ENCODE measurements at places on chromosomes 3 and 15. TPM values are rescaled to one million over a fixed set of nuclear protein-coding genes. Genes with fewer than 3 reads are reported as not detected.

Gene SERINC4
- total RNA-seq = not detected

Gene SEMA3B
- 22.5 TPM for total RNA-seq

Gene MTHFS
- total RNA-seq = 113 TPM

Gene NMNAT3
- 3.2 TPM for total RNA-seq

Gene GRAMD2A
- total RNA-seq = 0.44 TPM

Gene DNAH12
- 0.47 TPM for total RNA-seq

Gene OXNAD1
- 7.9 TPM for total RNA-seq

Gene LTK
- not detected for total RNA-seq

Gene RBP2
- total RNA-seq = not detected

Gene CCDC66
- total RNA-seq = 3.1 TPM

Gene ZMYND10
- 3.2 TPM for total RNA-seq

Gene FBXL2
- total RNA-seq = 3.8 TPM

Gene PTPN9
- total RNA-seq = 19.2 TPM

Gene ACOX2
- total RNA-seq = 18.5 TPM

Gene FOXB1
- not detected for total RNA-seq

Gene SENP8
- 2.5 TPM for total RNA-seq

Gene CLDN11
- 39.0 TPM for total RNA-seq

Gene CP
- 2.7 TPM for total RNA-seq

Gene SLC12A8
- total RNA-seq = 57.6 TPM

Gene GADL1
- total RNA-seq = not detected

Gene IFT122
- 14.7 TPM for total RNA-seq

Gene PARP14
- 135 TPM for total RNA-seq

Gene LARP6
- total RNA-seq = 28.2 TPM

Gene P2RY12
- total RNA-seq = not detected

Gene ASB14
- total RNA-seq = not detected

Gene KBTBD13
- not detected for total RNA-seq

Gene VIPR1
- total RNA-seq = 0.15 TPM

Gene ALDH1L1
- 1.2 TPM for total RNA-seq

Gene GPR15
- 27.8 TPM for total RNA-seq

Gene ADAMTS17
- total RNA-seq = not detected

Gene TNFSF10
- total RNA-seq = 181 TPM

Gene DIPK2A
- total RNA-seq = 23.3 TPM

Gene ACAN
- total RNA-seq = not detected

Gene TMC3
- total RNA-seq = not detected

Gene PYGO1
- total RNA-seq = 5.4 TPM

Gene NEK10
- total RNA-seq = 1.4 TPM

Gene CCR2
- total RNA-seq = 0.12 TPM

Gene ST8SIA2
- 1.5 TPM for total RNA-seq

Gene PARP15
- not detected for total RNA-seq

Gene PEX11A
- 10.7 TPM for total RNA-seq

Gene CFAP161
- total RNA-seq = not detected

Gene BMF
- 5.4 TPM for total RNA-seq

Gene CCNB2
- total RNA-seq = 164 TPM

Gene TMEM207
- total RNA-seq = not detected

Gene ZNF662
- total RNA-seq = 1.4 TPM

Gene SV2B
- total RNA-seq = not detected

Gene MESP1
- 2.1 TPM for total RNA-seq

Gene TIMP4
- 5.1 TPM for total RNA-seq
